ENCODE measurements at places on chromosomes 6 and 20.

DNA sequence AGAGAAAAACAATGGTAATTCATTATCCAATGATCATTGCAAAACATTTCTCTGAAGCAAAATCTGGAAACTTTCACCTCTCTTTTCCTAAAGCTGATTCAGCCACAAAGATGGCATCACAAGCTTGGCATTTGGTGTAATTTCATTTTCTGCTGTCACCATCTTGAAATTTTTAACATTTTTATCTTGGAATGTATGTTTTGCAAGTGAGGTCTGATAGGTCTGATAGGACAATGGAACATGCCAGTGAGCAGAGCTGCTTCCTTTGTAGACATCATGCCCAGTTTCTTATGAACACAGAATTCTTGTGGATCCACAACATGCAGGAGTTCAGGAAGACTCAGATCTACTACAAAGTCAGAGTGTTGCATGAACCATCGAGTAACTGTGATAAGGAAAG is 969.6 kb downstream of the EYS start:
- DNase-seq, result no peak

- no peak for DNase-seq
Observed at GRCh38 chr6:52641826-52642225, 29.1 kb upstream of the TMEM14A start.

DNA sequence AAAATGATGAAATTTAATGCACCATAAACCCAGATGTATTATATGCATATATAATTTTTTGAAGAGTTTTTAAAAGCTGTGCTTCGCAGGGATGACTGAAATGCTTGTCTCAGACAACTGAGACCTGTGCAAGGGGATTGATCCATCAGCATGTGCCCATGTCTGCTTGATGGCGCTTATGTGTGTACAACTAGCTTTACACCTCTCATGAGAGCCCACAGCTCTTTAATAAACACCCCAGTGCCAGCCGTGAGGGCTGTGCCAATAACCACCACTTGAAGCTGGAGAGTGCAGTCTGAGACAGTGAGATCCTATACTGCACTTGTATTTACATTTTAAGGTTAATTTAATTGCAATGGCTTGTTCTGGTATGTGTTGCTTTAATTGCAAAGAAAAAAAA is 225.5 kb downstream of the BCKDHB start:
- DNase-seq, result no peak

DNA sequence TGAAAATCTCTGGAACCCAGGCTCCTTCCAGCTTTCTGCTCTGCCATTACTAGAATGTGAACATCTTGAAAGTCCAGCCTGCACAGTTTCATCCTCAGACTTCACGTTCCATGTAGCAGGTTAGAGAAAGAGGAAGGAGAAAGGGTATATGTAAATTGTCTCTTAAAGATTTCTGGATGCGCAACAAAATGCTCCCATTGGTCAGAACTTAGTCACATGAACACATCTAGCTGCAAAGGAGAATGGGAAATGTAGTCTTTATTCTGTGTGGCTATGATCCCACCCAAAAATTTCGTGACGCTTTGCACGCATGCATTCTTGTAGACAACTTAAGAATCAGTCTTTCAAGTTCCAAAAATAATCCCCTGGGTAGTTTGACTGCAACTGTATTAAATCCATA is 46.4 kb upstream of the CHD6 start:
- DNase-seq, result peak; percentile 6

DNA sequence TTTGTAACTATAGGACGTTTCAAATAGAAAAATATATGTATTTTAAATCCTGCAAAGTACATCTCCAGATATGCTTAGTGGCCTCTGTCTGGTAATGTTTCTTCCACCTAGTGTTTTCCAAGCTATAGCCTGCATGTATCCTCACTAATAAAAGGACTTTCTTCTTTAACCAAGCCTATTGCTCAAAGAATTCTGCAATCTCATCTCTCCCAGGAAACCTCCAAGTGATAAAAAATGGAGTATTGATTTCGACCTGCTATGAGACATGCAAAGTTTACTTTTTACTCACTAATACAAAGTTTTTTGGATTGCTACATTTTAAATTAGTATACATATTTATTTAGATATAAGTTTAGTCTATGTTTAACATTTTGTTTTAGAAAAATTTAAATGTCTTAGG is 23.3 kb downstream of the ADGRB3 start:
- no peak for DNase-seq

GRCh38 chr6:87282743-87283142 is 39.6 kb upstream of the SMIM8 start:
- DNase-seq, result peak; percentile 12

DNA sequence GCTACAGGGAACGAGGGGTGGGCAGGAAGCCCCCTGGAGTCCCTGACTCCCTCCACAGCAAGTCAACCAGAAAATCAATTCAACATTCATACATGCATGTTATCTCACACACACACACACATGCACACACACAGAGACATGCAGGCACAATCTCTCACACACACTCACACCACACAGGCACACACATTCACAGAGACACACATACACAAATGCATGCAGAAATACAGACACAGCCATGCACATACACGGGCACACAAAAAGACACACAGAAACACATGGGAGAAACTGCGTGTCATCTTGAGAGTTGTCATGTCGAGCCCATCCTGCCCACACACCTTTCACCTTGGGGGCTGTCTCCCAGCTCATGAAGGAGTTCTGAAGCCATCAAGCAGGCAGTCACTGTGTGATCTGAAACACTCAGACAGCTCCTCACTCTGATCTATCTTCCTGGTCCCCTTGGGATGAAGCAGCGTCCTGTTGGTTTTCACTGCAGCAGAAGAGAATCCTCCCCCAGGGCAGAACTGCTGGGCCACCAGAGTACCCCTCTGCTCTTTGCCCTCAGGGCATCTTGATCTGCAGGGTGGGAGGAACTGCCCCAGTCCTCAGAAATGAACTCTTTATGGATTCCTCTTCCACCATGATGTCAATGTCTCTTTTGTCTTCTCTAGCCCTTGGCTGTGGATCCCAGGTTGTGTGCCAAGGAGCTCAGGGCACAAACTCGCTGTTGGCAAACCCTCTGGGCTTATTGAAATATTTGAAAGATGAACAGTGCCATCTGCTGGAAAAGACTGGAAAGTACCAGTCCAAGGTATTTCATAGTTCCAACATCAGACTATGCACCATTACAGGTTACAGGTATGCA is 8.8 kb downstream of the RAET1L start:
- peak; percentile 67 for DNase-seq

DNA sequence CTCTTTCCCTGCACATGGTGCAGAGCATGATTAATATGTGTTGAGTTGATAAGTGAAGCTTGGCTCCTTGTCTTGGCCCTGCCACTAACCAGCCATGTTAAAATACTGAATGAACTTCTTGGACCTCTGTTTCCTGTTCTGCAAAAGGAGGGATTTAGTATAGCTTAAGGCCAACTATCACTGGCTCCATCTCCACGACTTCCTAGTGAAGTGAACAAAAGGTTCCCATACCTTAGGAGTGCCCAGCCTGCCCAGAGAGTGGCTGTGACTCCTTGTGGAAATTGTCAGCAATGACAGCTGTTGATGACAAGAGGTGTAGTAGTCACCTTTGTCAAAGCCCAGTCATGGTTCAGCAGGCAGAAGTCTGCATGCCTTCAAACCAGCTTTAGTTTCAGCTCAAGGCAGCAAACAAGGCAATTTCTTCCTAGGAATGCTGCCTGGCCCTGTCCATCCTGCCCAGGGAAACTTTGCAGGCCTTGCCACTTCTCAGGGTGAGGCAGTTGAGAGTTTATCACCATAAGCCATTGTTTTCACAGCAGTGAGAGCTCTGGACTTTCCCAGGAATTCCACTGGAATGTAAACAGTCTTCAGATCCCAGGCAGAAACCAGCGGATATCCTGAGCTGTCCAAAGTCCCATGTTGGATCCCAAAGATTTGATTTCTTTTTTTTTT is 169.7 kb upstream of the TNFAIP3 start:
- peak; percentile 84 for DNase-seq

GRCh38 chr6:84671183-84671582 is 93.2 kb downstream of the TBX18 start:
- DNase-seq, result no peak

GRCh38 chr20:7790189-7790588 is 150.1 kb downstream of the HAO1 start:
- peak; percentile 76 for DNase-seq

DNA sequence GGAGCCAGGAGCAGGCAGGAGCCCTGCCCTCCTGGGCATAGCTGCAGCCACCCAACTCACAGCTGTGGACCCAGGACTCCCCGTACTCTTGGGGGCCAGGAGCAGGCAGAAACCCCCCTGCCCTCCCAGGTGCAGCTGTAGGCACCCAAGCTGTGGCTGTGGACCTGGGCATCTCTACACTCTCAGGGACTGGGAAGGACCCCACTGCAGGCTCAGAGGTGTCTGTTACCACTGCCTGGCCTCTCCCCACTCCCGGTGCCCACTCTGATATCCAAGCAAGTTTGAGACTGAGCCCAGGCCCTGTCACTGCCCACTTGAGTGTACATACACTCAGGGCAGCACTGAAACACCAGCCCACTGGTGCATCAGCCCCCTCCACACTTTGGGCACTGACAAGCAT is 193.5 kb upstream of the MANEA start:
- DNase-seq, result no peak

DNA sequence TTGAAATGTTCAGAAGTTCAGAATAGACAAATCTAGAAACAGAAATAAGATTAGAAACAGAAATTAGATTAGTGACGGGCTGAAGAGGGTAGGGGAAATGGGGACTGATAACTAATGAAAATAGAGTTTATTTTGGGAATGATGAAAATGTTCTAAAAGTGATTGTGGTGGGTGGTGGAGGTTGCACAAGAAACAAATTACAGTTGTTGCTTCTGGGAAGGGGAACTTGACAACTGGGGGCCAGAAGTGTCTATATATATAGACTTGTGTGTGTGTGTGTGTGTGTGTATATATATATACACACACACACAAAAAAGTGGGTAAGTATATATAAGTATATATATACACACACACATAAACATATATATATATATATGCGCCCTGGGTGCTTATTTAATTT is 86.5 kb upstream of the RREB1 start:
- DNase-seq, result no peak

DNA sequence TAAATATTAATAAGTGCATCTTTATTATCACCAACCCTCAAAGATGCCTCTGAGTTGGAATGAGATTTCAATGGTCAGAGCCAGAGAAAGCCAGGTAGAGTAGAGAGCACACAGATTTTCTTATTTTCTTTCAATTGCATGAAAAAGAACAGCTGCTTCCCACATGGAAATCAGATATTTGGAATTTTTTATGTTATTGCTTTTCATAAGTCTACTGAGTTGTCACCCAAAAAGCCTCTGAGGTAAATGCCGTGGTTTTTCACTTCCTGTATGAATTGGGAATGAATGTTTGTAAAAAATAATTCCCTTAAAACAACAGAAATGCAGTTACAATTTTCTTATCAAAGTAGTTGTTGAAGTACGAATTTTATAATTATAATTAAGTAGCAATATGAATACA is 563.1 kb downstream of the RFPL4B start:
- DNase-seq, result peak; percentile 86

DNA sequence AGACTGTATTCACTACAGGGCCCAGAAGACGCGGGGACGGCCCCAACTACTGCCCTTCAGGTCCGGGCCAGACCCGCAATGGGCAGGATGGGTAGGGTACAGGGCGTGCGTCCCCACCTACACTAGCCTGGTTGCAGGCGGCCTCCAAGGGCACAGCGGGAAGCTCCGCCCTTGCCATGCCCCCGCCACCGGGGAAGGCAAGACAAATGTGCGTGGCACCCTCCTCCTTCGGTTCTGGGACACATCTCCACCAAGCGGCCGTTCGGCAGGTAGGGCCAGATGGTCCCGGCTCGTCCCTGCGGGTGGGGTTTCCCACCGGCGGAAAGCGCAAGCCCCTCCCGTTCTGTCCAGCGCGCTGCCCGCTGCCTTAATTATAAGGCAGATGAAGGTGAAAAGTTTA is 5.6 kb downstream of the NXT1 start:
- DNase-seq, result no peak

- peak; percentile 85 for DNase-seq
Observed at GRCh38 chr20:58251979-58252591, 23.6 kb upstream of the ANKRD60 start.

- DNase-seq, result no peak
Observed at GRCh38 chr20:61514018-61514365, 261.9 kb downstream of the CDH4 start.

DNA sequence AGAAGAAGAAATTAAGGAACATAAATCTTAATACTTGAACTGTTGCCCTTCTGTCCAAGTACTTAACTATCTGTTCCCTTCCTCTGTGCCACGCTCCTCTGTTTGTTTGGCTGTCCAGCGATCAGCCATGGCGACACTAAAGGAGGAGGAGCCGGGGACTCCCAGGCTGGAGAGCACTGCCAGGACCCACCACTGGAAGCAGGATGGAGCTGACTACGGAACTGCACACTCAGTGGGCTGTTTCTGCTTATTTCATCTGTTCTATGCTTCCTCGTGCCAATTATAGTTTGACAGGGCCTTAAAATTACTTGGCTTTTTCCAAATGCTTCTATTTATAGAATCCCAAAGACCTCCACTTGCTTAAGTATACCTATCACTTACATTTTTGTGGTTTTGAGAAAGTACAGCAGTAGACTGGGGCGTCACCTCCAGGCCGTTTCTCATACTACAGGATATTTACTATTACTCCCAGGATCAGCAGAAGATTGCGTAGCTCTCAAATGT is 17.1 kb downstream of the IRF4 start:
- peak; percentile 26 for DNase-seq

GRCh38 chr20:24675651-24676352 is 206.4 kb downstream of the SYNDIG1 start:
- no peak for DNase-seq

DNA sequence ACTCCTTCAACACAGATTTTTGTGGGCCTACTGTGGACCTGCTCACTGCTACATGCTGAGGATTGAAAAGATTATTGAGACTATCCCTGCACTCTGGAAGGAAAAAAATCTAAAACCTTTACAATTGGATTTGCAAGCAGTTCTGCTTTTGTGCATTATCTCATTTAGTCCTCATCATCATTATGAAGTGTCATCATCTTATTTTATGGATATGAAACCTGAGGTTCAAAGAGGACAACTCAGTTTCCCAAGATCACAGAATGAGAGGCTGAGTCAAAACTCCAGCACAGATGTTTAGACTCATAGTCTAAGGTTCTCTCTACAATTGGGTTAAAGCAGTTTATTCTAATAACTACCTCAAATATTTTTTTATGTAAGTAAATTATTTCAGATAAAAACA is 160.2 kb upstream of the MARCKS start:
- peak; percentile 31 for DNase-seq

GRCh38 chr20:21504323-21504722 is 9.5 kb downstream of the NKX2-2 start:
- DNase-seq, result no peak

All from AG10803 (cell line).